Fibroblast of skin of left biceps (primary cell): ENCODE measurements at places on chromosomes 12 and 14.

DNA sequence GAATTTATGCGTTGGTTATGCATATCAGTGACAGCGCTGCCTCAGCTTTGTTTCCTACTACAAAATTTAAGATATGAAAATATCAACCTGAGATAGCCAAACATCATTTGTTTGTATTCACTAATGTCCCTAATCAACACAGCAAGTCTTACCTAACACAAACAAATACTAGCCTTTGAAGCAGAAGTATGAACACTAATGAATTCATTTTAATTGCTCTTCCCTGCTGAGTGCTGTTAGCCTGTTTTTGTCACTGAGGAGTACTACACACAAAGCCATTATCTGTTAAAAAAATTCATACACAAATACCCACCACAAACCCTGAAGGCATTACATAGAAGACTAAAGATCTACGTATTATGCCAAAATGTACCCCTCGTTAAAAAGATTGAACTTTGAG lies 150.8 kb downstream of the HELB start:
- DNase-seq: no peak

DNA sequence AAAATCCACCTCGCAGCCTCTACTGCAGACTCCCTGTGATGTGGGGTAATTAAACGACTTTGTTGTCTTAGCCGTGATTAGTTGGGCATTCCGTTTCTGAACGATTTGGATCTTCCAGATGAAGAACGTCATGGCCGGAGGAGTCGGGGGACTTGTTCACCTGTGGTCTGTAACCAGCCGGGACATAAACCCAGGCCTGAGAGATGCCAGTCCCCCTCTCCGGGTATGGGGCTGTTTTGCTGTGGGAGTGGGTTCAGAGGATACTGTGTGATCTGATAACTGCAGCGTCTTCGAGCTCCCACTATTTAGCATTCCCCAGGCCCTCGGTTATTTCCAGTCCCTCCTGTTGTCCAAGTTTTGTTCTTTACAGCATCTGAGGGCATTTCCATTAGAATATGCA lies 96.1 kb downstream of the PIWIL1 start:
- DNase-seq: no peak

DNA sequence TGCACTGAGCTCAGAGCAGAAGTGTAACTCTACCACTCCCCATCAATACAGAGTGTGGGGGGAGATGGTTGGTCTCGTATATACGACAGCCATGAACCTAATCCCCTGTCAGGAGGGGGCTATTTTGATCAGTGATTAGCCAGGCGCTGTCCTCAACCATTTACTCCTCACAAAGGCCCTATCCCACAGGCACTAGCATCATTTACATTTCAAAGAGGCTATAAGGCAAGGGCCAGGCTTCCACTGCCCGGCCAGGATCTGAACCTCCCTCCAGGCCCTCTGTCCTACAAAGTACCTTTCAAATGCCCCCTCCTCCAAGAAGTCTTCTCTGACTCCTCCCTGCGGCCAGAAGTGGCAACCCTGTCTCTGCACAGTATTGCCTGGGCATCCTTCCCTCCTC lies 74.7 kb downstream of the ITPK1 start:
- DNase-seq: no peak

- no peak for DNase-seq
Observed at GRCh38 chr14:100638211-100638855, 51.1 kb upstream of the BEGAIN start.

DNA sequence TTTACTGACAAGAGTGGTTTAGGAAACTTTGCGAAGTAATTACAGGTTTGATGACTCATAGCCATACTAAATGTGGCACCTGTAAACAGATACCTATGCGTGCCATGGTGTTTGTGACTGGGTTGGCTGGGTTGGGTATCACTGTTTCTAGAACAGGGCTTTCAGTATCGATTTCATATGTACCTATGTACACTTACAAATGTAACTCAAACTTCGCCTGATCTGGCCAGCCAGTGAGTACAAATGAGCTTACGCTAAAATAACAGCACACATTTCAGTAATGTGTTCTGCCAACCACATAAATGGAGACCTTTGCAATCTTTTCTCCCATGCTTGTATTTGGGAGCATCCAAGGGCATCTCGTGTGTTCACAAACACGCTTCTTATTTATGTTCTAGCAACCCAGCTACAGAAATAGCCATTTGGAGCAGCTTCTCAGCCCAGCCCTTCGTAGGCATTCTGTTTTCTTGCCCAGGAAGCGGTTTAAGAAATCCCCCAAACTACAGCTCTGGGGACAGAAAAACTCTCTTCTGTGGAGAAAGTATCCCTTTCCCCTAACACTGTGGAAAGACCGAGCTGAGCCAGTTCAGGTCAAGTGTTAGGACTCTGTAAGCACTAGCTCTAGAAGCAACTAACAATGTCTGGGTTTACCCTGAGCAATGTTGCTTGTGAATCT lies 42.3 kb upstream of the MDM1 start:
- no peak for DNase-seq

GRCh38 chr12:90999966-91000365 lies 4.8 kb downstream of the EPYC start:
- peak; percentile 30 for DNase-seq

- DNase-seq: no peak
Observed at GRCh38 chr12:30462249-30462648, 233.4 kb downstream of the IPO8 start.

DNA sequence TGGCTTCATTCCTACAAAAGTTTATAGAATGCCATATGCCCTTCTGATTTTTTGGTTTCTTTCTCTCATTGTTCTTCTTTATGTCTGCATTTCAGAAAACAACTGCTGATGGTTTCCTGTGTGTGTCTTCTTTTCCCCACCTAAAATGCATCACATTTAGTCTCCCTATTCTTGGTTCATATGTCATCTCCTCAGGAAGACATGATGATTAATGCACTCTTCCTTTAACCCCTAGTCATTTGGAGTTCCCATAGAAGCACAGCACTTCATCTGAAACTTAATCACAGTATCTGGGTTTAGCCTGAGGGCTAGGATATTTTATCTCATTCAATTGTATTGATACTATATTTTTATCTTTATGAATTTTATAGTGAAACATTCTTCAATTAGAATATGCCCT lies 21.5 kb downstream of the GNPNAT1 start:
- DNase-seq: no peak

GRCh38 chr12:95784915-95785314 lies 5.6 kb downstream of the NTN4 start:
- no peak for DNase-seq

DNA sequence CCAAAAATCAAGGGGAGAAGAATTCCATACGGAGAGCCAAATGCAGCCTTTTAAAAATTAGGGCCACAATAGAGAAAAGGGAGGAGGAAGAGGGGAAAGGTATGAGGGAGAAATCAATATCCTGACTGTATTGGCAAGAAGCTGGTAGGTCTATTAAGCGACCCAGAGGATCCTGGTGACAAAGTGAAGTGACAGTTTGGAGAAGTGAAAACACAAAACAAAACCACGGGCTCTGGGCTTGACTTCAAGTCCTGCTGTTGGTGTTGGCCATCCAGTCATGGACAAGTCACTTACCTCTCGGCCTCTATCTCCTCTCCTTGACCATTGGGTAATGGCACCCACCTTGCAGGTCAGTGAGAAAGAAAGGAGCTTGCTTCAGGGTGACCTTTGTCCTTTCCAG lies 47.0 kb upstream of the KCNA5 start:
- DNase-seq: no peak

DNA sequence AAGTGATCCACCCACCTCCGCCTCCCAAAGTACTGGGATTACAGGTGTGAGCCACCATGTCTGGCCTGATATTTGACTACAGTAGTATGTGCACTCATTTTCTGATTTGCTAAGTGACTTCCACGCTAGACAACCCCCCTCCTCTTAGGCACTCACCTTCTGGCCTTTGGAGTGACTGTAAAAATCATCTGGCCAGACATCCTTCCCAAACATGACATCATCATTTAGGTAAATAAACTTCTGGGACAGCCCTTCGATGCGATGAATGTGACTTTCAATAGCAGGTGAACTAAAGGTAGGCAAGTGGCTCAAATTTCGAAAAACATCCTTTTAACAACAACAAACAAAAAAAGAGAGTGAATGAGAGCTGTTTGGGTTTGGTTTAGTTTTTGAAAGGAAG lies 30.6 kb upstream of the SYCP3 start:
- no peak for DNase-seq

- no peak for DNase-seq
Observed at GRCh38 chr12:57498571-57498970, 10.7 kb downstream of the MARS1 start.

DNA sequence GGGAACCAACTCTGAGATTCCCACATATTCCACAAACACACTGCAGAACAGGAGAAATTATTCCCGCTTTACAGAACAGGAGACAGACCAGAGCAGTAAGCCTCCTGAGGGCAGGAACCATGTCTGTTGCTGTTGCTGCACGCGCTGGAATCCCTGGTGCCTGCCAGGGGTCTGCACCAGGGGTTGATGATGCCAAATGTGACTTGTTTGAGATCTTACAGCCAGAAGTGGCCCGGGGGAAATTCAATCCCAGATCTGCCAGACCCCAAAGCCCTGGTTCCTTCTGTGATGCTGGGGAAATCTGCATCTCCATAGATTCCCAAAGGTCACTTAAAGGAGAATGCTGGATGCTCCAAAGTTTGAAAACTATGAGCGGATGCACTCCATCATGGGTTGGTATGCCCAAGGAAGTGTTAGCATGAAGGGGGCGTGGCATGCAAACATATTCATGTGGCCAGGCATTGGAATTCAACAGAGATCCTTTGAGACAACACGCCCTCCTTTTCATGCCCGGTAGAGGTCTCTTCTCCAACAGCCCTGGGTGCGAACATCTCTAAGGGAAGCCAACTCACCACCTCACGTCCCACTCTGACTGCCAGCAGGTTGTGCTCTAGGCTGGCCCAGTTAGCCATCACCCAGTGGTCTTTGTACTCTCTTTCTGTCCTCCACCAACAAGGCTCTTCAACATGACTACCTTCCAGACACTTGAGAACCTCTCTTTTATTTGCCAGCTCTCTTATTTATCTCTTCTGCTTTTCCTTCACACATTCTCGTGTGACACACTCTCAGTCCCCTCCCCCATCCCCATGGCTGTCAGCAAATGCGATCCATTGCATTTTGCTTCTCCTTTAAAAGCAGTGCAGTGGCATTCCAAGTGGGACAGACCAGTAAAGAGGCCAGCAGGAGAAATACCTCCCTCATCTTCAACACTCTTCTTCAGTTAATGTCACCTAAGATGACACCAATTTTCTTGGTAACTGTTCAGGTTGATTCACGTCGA lies 131.3 kb downstream of the ZFP36L1 start:
- no peak for DNase-seq

DNA sequence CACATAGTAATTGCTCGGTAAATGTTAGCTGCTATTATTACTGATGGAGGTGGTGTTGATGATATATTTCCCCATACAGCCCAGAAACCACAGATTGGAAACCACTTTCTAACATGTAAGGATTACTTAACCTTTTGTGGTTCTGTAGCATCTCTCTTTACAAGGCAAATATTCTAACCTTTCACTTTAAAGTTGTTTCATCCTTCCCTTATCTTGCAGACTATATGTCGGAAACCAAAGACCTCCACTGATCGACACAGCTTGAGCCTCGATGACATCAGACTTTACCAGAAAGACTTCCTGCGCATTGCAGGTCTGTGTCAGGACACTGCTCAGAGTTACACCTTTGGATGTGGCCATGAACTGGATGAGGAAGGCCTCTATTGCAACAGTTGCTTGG lies 75.8 kb downstream of the FRMD6 start:
- DNase-seq: no peak

DNA sequence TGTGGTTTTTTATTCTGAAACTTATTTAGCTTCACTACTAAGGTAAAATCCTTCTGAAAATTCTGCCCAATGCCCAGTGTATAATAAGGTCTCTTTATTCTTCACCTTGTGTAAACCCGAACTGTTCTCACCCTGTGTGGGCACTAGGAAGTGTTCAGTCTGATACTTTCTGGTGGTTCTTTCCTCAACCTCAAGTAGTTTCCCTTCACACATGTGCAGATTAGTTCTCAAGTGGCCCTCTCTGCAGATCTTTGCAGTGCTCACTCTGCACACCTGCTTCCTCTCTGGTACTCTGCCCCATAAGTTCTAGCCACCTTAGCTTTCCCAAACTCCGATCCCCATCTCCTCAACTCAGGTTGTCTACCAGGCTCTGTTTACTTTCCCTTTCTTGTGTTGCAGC lies 61.6 kb downstream of the RAD51B start:
- DNase-seq: no peak

- DNase-seq: no peak
Observed at GRCh38 chr12:105106621-105107020, 910 bp upstream of the WASHC4 start.

DNA sequence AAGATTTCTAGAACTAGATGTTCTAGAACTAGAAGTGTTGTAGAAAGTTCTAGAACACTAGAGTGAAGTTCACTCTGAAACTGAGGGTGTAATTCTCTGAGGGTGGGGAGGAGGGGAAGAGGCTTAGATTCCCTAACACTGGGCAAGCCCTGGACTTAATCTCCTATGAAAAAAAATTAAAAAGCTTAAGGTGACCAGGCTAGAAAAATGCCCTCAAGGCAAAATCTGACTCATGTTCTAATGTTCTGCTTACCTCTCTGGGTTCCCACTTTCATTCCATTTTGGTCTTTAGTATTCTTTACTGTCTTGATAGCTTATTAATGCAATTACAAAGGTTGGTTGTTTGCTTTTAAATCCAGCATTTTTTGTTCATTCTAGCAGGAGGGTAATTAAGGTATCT lies 101.5 kb downstream of the KICS2 start:
- DNase-seq: no peak

DNA sequence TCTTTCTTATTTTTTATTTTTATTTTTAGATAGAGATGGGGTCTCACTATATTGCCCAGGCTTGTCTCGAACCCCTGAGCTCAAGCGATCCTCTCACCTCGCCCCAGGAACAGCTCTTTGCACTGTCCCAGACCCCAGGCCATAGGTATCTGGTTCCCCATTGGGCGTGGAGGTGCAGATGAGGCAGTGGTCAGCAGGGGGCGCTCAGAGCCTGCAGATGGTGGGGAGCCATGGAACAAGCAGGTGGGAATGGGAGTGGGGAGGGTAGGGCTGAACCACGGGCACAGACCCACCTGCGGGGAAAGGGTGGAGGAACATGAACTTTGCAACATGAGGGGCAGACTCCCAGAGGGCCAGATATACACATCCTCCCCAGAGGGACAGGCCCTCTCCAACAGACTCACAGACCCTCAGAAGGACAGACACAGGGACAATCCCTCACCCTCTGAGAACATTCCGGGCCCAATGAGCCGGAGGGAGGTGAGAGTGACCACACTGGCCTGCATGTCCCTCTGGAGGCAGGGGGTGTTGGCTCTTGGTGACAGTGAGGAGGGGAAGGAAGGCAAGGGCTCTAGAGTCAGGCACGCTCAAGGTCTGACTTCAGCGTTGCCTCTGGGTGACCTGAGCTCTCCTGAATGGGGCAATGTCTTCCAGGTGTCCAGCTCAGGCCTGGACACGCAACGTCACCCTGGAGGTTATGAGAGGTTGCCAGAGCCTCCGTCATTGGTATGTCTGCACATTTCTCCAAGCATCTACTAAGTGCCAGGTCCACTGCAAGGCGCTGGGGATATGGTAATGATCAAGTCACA lies 34.9 kb downstream of the KRT80 start:
- no peak for DNase-seq
